ENCODE measurements at places on chromosomes 12 and 14. TPM values are rescaled to one million over a fixed set of nuclear protein-coding genes. Genes with fewer than 3 reads are reported as not detected.

DNA sequence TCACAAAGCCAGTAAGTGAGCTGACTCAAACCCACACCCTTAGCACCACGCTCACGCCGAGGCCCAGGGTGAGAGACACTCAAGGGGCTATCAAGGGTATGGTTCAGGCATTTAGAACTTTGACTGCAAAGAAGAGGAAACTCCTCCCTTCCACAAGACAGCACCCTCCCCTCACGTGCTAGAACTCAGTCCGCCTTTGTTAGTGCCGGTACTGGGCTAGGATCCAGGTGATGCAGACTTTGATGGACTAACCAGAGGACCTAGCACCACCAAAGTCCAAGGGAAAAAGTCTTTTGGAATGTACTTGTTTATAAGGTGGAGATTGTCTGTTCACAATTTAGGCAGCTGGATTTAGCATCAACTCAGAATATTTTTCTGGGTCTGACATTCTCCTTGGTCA lies 33.7 kb downstream of the VWF start:
- DNase-seq = no peak

- no peak for DNase-seq
Observed at GRCh38 chr14:33774723-33775470, 176.0 kb downstream of the EGLN3 start.

DNA sequence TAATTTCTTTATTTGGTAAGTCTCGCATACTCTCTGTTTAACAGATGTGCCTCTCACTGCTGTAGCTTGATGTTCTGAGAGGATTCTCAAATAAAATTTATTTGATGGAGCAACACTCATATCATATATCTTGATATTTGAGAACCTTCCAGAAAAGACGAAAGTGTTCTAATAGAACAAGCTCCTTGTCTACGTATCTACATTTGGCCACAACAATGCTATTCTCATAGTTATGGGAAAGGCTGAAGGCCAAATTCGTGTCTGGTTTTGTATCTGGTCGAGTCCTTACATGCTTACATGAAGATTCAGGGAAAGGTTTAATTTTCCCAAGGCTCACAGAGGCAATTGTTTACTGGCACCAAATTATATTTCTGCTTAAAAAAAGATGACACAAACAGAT lies 186.7 kb upstream of the SLC38A2 start:
- no peak for DNase-seq

GRCh38 chr12:9388379-9388778 lies 180.2 kb upstream of the PZP start:
- no peak for DNase-seq

DNA sequence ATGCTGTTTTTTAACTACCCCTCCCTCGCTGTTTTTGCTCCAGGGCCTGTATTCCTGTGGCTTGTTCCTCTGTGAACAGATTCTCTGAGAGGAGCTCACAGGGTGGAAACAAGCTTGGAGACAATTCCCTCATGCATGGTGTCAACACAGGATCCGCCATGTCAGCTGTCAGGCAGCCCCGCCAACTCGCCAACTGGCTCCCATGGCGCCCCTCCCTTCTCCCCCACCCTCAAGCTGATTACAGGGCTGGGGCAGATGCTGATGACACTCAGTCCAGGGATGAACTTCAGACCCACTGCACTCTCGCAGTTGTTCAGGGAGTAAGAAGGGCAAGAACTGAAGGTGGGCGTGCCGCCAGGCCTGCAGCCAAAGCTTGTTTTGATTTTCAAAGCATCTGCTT lies 229.9 kb downstream of the NTF3 start:
- DNase-seq = no peak

GRCh38 chr12:53506450-53506785 lies 866 bp downstream of the NPFF start:
- DNase-seq = no peak

DNA sequence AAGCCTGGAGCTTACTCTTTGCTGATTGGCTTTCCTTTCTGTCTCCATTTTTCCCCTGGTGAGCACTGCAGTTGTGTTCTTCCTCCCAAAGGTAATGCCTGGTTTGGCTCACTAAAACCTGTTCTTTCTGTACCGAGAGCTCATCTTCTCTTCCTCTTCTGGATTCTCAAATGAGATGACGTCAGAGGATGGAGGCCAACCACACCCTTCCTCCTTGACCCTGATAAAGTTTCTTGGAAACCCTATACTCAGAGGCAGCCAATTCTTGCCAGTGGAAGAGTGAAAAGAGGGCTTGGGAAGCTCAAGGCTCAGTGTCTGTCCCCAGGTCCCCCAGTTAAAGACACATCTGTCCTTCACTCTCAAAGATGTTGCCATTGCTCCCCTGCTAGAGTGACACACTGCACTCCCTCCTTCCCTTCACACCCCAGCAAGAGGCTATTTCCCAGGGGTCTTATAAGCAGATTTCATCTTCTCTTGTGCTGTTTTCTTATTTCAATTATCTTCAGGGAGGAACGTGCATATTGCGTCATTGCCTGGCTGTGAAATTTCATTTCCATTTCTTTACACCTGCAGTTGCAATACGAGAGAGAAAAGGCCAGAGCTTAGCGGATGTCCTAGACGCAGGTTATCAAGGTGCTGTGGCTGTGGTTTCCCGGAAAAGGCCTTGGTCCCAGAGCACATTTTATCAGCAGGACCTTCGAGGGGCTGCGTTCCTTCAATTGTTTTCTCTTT lies 27.3 kb downstream of the NTF3 start:
- DNase-seq = no peak

- DNase-seq = no peak
Observed at GRCh38 chr14:91113829-91114078, at the start of gene DGLUCY. Gene DGLUCY (plus strand): TSS chr14:91114073. CDS start chr14:91160295, 46,222 bp downstream.

DNA sequence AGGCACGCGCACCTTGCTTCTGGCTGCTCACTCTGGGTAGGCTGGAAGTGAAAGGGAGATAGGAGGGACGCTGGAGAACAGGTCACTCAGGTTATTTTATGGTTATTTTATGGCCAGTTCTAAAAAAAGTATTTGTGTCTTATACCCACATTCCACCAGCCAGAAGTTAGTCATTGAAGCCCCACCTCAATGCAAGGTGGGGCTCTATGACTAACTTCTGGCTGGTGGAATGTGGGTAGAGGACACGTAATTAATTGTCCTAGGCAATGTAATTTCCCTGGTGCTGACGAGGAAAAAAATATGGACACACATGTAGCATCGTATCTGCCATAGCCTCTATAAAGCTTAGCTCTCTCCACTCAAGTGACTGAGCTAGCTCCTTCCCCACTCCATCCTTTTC lies 104.9 kb downstream of the PDZRN4 start:
- no peak for DNase-seq

DNA sequence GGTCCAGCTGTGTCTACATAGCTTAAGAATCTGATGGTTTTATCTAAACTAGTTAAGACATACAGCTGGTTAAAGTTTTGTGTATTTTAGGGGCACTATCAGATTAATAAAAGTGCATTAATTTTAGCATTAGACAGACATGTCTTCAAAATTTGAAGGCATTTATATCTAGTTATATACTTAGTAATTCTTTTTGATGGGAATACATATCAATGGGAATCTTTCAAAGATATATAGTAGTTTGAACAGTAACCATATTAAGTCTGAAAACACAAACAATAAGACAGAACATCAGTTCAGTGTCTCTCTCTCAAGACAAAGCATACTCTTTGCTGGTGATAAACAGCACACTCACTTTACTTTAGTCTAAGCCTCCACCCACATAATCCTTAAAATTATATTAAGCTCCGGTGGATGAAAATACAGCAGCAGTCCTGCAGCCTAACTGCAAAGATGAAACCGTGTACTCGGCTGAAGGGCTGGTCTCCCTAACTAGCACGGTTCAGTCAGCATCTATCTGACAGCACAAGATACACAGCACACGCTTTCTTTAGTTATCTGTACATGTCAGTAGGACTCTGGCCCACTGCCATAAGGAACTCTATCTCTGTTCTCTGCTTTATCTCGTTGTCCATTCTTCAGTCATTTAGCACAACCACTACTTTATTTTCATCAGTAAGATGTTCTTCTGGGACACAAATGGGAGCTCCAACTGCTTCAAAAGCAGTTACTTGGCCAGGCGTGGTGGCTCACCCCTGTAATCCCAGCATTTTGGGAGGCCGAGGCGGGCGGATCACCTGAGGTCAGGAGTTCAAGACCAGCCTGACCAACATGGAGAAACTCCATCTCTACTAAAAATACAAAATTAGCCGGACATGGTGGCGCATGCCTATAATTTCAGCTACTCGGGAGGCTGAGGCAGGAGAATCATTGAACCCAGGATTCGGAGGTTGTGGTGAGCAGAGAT lies 80.5 kb downstream of the MED13L start:
- DNase-seq = no peak

GRCh38 chr12:105171691-105172436 lies 64.1 kb downstream of the APPL2 start:
- DNase-seq = no peak

DNA sequence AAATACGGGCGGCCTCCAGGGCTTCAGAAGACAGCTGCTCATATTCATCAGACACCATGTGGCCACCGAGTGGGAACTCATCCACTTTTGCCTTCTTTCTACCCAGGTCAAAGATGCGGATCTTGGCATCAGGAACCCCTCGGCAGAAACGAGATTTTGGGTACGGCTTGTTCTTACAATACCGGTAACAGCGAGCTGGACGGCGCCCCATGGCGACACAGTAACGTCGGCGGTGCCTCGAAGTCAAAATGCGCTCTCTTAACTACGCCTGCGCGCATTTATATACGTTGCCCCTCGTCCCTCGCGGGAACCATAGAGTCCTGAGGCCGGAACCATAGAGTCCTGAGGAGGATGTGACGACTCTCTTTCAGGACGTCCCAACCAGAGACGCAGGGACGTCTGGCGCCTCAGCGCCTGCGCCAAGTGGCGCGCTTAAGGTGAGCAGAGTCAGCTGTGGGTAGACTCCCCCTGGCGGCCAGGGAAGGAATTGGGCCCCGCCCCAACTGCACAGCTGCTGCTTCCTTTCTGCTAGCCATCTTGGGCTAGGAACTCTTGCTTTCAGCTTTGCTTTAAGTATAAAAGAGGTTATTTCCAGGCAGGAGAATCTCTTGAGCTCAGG lies at the start of gene RPL10L:
Gene RPL10L (minus strand): TSS at position 256 of the 619 bp plus-strand sequence. CDS start 45 bp downstream, at position 211.
- no peak for DNase-seq

DNA sequence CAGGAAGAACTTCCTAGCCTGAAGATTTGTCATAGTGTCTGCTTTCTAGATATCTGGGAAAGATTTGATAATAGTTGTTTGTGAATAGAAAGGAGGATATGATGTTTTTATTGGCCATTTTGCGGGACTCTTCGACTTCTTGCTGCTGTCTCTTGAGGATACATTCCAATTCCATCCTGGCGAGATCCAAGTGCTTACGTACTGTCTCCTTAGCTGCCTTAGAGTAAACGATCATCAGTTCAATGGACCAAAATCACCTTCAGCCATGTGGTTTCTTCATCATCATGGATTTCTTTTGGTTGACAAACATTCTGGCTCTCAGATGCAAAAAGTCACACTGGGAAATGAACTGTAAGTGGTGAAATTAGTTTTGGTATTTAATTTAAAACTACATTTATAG lies 82.7 kb upstream of the SCN8A start:
- DNase-seq = no peak

DNA sequence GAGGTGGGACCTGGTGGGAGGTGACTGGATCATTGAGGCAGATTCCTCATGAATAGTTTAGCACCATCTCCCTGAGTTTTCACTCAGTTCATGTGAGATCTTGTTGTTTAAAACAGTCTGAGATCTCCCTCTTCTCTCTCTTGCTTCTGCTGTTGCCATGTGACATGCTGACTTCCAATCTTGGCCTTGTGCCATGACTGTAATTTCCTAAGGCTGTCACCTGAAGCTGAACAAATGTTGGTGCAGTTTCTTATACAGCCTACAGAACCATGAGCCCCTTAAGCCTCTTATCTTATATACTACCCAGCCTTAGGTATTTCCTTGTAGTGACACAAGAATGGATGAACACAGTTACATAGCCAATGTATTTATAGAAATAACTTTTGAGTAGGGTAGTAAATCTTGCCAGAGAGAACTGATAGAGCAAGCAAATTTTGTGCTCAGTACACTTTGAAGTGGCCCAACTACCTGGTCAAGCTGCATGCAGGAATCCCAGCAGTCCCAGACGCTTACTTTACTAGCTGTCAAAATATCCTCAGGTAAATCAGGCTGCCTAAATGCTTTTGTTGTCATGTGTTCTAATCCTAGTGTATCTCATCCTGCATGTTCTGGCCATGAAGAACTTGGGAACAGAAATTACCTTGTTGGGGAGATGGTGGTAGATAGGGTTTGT lies 445.6 kb upstream of the MIS18BP1 start:
- no peak for DNase-seq

GRCh38 chr12:3152011-3152511 lies 74.9 kb downstream of the TSPAN9 start:
- no peak for DNase-seq

DNA sequence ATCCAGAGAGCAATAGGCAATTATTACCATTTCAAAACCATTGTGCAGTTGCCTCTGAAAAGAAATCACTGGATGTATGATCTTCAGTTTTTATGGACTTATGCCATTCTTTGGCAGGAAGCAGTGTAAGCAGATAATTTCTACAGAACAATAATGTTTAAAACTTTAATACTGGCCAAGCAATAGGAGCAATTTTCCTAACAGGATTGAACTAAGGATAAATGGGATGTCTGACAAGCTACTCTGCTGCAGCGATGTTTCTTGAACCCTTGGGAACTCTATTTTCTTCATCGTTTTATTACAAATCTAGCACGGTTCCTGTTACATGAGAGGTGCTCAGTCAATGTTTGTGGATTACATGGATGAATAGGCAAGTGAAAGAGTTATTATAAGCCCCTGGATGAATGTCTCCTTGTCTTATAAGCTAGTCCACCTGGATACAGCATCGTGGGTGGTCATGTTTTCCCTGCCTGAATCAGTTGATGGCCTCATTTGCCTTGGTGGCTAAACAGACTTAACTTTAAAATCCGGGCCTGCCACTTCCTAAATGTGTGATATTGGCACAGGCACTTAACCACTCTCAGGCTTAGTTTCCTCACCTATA lies 68.2 kb upstream of the MDM1 start:
- DNase-seq = no peak

DNA sequence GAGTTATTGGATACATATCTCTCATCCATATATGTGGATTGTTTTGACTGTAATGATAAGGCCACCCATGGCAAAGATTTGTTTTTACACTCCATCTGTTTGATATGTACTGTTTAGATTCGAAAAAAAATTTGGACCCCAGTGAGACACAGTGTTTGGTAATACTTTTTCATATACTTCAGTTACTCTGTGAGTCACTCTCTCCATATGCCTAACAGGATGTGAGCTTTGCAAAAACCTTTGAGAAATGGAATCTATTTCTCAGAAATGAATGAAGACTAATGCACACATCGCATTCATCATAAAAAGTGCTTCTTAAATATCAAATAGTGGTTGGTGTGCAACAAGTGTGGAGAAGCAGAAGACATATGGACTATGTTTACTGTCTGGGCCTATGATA lies 781.5 kb downstream of the SLC6A15 start:
- no peak for DNase-seq

- DNase-seq = no peak
Observed at GRCh38 chr12:57236201-57236924, 6.9 kb downstream of the SHMT2 start.

GRCh38 chr12:13095266-13095995 lies 8.0 kb downstream of the GSG1 start:
- no peak for DNase-seq

- no peak for DNase-seq
Observed at GRCh38 chr12:13196130-13196921, at the start of gene EMP1. Gene EMP1 (plus strand): TSS chr12:13196726. CDS start chr12:13211511, 14,785 bp downstream.

Gene ARG2
- total RNA-seq = 11.5 TPM

Gene SMIM41
- not detected for total RNA-seq

Gene JDP2
- total RNA-seq = 31.3 TPM

Gene BHLHE41
- total RNA-seq = 5.8 TPM

Gene TAS2R19
- 3.1 TPM for total RNA-seq

Gene TOMM20L
- total RNA-seq = not detected

Gene IFNG-AS1
- total RNA-seq = not detected

Gene KRT79
- total RNA-seq = not detected

Gene ZNF891
- 4.2 TPM for total RNA-seq

Gene SMOC1
- total RNA-seq = 20.7 TPM

Gene TAS2R8
- not detected for total RNA-seq
